ENCODE measurements at places on chromosomes 2 and 18. TPM values are rescaled to one million over a fixed set of nuclear protein-coding genes. Genes with fewer than 3 reads are reported as not detected.

GRCh38 chr2:218009231-218009630 is 6.4 kb upstream of the TNS1 start:
- H3K27me3 ChIP-seq: peaks cover 33% of the 10 kb centered on the region
- DNase-seq: no peak
- no peak overlapping the region for H3K4me3 ChIP-seq
- H3K36me3 ChIP-seq: no peaks in the 10 kb centered on the region
- peaks cover 10% of the 10 kb centered on the region for H3K4me1 ChIP-seq

- no peaks in the 10 kb centered on the region for H3K27me3 ChIP-seq
- no peak overlapping the region for H3K4me3 ChIP-seq
- DNase-seq: no peak
- no peaks in the 10 kb centered on the region for H3K36me3 ChIP-seq
These were observed 125.3 kb downstream of the PIK3C3 start for GRCh38 chr18:42080340-42080739.

The IL1R2 gene
- total RNA-seq: 3.6 TPM

The C2orf92 gene
- total RNA-seq: 4.7 TPM

The GKN2 gene
- total RNA-seq: not detected

Measured in tibial nerve (tissue), 4 donors.